Subcutaneous preadipocyte (primary cell): ENCODE measurements at places on chromosomes 1 and 21. TPM values are rescaled to one million over a fixed set of nuclear protein-coding genes. Genes with fewer than 3 reads are reported as not detected.

The LGALS8 gene
- 61.2 and 63.9 TPM in 2 replicates for total RNA-seq

The CRYAA gene
- not detected in 2 replicates for total RNA-seq

The RHOU gene
- 0.37 and 0.39 TPM in 2 replicates for total RNA-seq

The PIAS3 gene
- 19.8 and 21.3 TPM in 2 replicates for total RNA-seq

The NBPF8 gene
- total RNA-seq, result 12.9 and 15.6 TPM in 2 replicates

The NTMT2 gene
- total RNA-seq, result not detected in 2 replicates

The PRKCZ gene
- total RNA-seq, result 1.2 and 1.8 TPM in 2 replicates

The C8B gene
- total RNA-seq, result not detected in 2 replicates

The LENEP gene
- total RNA-seq, result not detected in 2 replicates

The GJB4 gene
- total RNA-seq, result not detected in 2 replicates

The SPRR2E gene
- total RNA-seq, result not detected in 2 replicates

The BNIPL gene
- 0.37 and 0.39 TPM in 2 replicates for total RNA-seq

The NES gene
- 23.9 and 59.2 TPM in 2 replicates for total RNA-seq

The SLAMF9 gene
- total RNA-seq, result not detected in 2 replicates

The OR10J1 gene
- total RNA-seq, result not detected in 2 replicates

The NKAIN1 gene
- under 0.01 and 0.59 TPM in 2 replicates for total RNA-seq

The CLCA1 gene
- not detected in 2 replicates for total RNA-seq

The ADAMTS4 gene
- 1.8 and 2.9 TPM in 2 replicates for total RNA-seq

The SPATA46 gene
- total RNA-seq, result not detected in 2 replicates

The CXADR gene
- total RNA-seq, result 0.59 and 1.1 TPM in 2 replicates

The LAMC1 gene
- total RNA-seq, result 598 and 810 TPM in 2 replicates

The PRAMEF33 gene
- total RNA-seq, result not detected in 2 replicates

The CASQ1 gene
- total RNA-seq, result not detected in 2 replicates

The SELL gene
- total RNA-seq, result under 0.01 TPM in 1 of 2 replicates, not detected in the other

The KRTAP10-9 gene
- not detected in 2 replicates for total RNA-seq

The ATP8B2 gene
- total RNA-seq, result 144 and 149 TPM in 2 replicates

The PPIAL4G gene
- not detected in 2 replicates for total RNA-seq

The CFH gene
- total RNA-seq, result 19.2 and 23.5 TPM in 2 replicates

The ASPM gene
- total RNA-seq, result 39.3 and 62.4 TPM in 2 replicates

The CCDC27 gene
- total RNA-seq, result not detected in 2 replicates

The OR6N1 gene
- not detected in 2 replicates for total RNA-seq

The C1QA gene
- not detected in 2 replicates for total RNA-seq

The PLA2G4A gene
- total RNA-seq, result 19.5 and 26.2 TPM in 2 replicates

The PRAMEF10 gene
- not detected in 2 replicates for total RNA-seq

The MTFR1L gene
- 33.1 and 37.7 TPM in 2 replicates for total RNA-seq

The CATSPERE gene
- total RNA-seq, result 0.78 and 1.5 TPM in 2 replicates
